ENCODE measurements at places on chromosomes 13 and 19.

GRCh38 chr19:5785423-5785822 is 877 bp upstream of the PRR22 start:
- no peak for DNase-seq

DNA sequence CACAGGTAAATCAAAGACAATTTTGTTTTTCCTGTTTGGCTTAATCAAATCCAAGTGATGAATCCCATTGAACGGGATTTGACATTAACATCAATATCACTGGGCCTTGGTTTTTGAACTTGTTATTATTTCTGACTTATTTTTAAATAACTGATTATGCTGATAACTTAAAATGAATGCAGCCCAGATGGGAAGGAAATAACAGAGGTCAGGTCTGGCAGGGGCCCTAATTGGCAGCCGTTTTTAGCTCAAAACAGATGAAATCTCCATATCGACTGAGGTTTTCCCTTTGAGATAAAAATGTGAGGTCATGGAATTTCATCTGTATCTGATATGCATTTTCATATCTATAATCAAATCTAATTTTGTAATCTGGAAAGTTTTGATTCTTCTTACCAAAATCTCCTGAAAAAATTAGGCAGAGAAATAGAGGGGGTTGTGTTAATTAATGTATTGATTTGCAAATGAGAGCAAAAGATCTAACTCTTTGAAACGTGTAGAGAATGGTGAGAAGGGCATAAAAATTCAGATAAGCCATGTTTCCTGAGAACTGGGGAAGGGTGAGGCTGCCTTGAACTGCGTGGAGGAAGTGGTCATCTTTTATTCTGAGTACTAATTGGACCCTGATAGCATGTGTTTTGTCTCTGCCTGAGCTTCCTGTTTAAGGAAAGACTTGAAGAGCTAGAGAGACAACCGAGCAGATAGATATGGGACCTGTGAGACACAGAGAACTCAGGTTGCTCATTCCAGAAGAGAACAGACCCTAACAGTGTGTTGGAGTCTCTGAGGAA is 98.2 kb upstream of the C1QTNF9B start:
- no peak for DNase-seq

DNA sequence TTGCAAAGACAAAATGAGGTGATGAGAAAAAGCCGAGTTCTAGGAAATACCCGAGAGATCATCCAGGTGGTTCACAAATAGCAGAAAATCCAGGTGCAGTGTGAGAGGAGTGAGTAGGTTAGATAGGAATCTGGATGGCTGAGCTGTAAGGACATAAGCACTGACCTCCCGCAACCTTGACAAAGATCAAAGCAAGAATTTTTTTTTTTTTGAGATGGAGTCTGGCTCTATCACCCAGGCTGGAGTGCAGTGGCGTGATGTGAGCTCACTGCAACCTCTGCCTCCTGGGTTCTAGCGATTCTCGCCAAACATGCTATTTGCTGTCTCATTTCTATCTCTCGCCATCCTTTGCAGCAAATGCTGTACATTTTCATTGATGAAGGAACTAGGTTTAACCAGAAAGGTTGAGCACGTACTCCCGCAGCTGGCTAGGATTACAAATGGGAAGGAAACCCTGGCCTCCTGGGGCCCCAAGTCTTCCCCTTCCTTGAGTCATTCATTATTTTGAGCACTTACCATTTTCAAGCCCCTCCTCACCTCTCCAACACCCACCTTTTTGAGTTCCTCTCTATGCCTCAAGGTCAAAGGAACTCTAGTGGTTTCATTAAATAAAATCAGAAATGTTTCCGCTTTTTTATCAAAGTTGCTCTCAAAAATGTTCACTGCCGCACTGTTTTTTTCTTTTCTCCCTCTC is 38.8 kb downstream of the NLRP12 start:
- DNase-seq: no peak

- DNase-seq: no peak
Observed at GRCh38 chr13:111396457-111396856, 76.0 kb downstream of the TEX29 start.

- DNase-seq: no peak
Observed at GRCh38 chr19:7213628-7214323, 80.4 kb downstream of the INSR start.

GRCh38 chr13:105153611-105154010 is 1381.9 kb downstream of the EFNB2 start:
- no peak for DNase-seq

DNA sequence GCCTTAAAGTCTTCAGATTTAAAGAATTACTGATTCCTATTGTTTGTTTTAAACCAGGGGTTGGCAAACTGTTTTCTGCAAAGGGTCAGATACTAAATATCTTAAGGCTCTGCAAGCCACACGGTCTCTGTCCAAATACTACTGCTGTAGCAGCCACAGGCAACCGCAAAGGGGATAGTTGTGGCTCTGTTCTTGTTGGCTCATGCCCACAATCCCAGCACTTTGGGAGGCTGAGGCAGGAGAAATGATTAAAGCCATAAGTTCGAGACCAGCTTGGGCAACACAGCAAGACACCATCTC is 22.4 kb downstream of the RANBP3 start:
- no peak for DNase-seq

DNA sequence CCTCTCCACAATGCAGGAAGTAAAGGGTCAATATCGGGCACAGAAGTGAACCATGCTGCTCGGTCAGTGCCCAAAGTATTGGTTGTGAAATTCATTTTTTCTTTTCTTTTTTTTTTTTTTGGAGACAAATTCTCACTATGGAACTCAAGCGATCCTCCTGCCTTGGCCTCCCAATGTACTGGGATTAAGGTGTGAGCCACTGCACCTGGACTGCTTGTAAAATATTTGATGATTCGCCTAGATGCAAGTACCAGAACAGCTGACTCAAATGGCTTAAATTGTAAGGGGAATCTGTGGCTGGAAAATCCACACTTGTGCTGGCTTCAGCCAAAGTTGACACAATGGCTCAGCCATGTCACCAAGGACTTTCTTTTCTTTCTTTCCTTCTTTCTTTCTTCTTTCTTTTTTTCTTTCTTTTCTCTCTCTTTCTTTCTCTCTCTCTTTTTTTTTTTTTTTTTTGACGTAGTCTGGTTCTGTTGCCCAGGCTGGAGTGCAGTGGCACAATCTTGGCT is 43.7 kb downstream of the NUMBL start:
- no peak for DNase-seq

DNA sequence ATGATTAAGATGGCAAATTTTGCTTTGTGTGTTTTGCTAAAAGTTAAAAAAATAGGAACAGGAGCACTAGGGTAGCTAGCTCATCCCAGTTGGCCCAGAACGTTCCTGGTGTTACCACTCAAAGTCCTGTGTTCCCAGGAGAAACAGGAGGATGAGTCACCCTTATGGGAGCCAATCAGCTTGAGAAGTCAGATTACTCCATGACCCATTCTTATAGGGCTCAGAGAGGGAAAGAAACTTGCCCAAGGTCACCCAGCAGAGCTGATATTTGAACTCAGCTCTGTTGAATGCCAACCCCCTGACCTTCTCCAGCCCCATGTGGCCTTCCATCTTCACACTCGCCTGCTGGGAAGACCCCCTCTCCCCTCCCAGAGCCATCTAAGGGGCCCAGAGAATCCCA is 13.0 kb downstream of the NMRK2 start:
- no peak for DNase-seq

GRCh38 chr19:43786665-43787064 is 5.9 kb upstream of the KCNN4 start:
- no peak for DNase-seq

DNA sequence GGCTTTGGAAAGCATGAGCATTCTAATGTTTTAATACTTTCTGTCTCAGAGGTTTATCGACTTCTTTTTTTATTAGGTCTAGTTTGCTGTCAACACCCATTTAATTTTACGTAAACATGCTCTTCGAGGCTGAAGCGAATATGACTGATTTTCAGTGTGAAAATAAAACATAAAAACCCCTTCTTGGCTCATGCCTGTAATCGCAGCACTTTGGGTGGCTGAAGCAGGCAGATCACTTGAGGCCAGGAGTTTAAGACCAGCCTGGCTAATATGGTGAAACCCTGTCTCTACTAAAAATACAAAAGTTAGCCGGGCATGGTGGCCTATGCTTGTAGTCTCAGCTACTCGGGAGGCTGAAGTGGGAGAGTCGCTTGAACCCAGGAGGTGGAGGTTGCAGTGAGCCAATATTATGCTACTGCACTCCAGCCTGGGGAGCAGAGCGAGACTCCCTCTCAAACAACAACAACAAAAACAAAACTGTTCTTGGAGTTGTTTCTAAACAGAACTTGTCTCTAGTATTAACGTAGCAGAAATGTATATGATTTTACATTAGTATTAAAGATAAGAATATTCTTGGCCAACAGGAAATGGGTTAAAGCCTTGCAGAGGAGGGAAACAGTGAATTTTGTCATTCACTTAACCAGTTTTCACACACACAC is 7.1 kb upstream of the IGFL3 start:
- no peak for DNase-seq

DNA sequence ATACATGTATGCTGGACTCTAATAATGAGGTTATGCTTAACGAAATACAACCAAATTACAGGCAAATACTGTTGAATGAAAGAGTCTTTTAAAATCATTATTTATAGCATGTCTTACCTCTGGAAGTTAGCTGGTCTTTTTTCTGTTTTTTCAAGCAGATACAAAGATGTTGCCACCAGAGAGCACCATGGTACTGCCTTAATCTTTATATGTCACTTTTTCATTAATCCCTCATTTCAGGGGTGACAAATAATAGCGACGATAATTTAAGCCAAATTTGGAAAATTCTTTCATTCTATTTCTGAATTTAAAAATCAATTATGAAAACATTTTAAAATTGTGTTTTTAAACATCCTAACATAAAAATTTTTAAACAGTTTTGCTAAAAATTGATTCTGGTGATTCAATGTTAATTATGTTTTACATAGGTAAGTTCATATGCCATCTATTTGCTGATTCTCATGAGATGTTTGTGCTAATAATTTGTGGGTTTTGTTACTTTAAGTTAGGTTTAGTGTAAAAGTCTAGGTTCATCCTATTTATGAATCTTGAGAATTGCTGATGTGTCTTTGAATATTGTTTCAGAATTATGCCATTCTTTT is 379.3 kb upstream of the SGCG start:
- peak; percentile 49 for DNase-seq

DNA sequence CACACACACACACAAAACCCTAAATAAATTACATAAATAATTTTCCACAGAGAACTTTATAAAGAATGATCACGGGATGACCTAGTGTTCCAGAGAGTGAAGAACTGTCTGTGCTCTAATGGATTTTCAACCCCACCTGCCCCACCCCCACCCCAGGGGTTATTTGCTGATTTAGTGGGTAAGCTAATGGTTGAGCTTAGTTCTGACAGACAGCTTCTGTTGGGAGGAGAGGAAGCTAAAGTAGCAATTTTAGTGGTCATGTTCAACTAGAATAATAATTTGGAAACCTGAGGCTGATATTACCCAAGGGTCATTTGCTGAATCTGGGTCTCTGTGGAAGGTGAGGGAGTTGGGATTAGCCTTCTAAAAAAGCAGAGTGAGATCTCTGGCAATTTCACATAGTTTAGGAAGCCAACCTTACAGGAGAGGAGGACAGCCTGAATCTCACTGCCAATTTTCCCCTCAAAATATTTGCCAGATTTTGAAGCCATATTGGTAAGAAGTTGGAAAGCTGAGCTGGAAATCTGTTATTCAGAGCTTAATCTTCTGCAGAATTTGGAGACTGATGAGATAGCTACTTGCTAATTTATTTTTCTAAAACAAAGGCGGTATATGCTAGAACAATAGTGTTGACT is 68.7 kb downstream of the POSTN start:
- DNase-seq: no peak

DNA sequence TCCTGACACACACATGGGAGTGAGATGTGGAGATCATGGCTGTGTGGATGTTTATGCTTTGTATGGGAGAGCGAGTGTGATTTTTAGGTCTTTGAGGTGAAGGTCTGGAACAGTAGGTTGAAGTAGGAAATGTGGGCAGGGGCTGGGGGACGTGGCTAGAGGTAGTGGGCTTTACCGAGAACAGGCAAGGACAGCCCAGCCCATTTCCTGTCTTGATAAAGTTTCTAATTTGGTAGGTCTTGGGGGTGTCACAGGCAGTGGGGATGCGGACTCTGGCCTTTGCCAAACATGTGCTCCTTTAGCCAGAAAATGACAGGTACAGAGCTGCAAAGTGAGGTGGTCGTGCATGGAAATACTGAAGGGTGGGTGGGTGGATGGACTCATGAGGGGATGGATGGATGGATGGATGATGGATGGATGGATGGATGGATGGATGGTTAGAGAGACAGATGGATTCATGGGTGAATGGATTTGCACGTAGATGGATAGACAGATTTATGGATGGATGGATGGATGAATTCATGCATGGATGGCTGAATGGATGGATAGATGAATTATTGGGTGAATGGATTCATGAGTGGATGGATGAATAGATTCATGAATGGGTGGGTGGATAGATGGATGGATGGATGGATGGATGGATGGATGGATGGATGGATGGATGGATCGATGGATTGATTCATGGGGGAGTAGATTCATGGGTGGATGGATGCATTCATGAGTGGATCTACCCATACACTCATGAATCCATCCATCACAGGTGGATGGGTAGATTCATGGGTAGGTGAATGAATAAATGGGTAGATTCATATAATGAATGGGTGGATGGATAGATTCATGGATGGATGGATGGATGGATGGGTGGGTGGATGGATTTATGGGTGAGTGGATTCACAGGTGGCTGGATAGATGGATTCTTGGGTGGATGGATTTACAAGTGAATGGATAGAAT is 69.3 kb upstream of the USE1 start:
- DNase-seq: no peak

- peak; percentile 66 for DNase-seq
Observed at GRCh38 chr13:48727241-48728011, 73.7 kb downstream of the CYSLTR2 start.

DNA sequence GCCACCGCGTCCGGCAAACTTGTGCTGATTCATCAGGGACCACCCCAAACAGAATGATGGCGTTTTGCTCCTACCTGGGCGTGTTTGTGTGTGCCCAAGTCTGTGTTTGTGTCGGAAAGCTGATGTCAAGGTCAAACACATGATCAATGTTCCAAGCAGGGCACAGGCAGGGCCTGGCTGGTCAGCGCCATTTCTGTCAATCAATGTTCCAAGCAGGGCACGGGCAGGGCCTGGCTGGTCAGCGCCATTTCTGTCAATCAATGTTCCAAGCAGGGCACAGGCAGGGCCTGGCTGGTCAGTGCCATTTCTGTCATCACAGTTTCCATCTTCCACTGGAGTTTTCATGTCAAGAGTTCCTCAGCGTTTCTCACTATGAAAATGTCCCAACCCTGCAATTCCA is 14.9 kb upstream of the GRTP1 start:
- DNase-seq: no peak

Measured in HAP-1 (cell line).